ENCODE measurements at places on chromosomes 11 and 22.
A peak's percentile ranks its signal among the peaks of the same experiment; 100 is the strongest.

GRCh38 chr11:20111871-20112270, 48.4 kb downstream of the DBX1 start:
- DNase-seq: no peak

DNA sequence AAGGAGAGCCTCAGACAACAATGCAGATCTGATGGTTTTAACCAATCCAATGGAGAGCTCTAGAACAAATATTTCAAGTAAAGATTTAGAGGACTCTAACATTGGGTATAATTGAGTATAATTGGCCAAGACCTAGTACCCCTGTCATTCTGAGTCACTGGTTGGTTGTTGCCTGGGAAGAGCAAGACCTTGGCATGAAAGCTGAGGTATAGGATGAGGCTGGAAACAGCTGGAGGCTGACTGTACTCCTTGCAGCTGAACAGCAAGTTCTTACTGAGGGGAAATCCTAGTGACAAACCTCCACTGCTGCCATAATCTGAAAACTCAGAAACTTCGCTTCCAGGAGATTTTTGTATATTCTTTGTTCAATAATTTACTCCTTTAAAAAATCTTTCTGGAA, 54.3 kb upstream of the MUC15 start:
- no peak for DNase-seq

DNA sequence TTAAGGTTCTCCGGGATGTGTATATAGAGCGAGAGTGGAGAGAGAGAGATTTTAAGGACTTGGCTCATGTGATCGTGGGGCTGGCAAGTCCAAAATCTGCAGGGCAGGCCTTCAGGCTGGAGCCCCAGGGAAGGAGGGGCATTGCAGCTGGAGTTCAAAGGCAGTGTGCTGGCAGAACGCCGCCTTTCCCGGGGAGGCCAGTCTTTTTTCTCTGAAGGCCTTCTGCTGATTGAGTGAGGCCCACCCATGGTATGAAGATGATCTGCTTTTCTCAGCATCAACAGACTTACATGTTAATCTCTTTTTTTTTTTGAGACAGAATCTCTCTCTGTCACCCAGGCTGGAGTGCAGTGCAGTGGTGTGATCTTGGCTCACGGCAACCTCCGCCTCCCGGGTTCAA, 25.4 kb downstream of the FBLN1 start:
- DNase-seq: no peak

- DNase-seq: no peak
Observed at GRCh38 chr22:44686873-44687600, 15.0 kb upstream of the PRR5 start.

- DNase-seq: no peak
Observed at GRCh38 chr11:65560555-65561418, 2.6 kb upstream of the LTBP3 start.

- DNase-seq: no peak
Observed at GRCh38 chr11:1825039-1825740, 9.6 kb upstream of the SYT8 start.

GRCh38 chr22:37229805-37230672, 14.0 kb downstream of the RAC2 start:
- no peak for DNase-seq

- no peak for DNase-seq
Observed at GRCh38 chr11:120752668-120753067, 241.1 kb downstream of the GRIK4 start.

DNA sequence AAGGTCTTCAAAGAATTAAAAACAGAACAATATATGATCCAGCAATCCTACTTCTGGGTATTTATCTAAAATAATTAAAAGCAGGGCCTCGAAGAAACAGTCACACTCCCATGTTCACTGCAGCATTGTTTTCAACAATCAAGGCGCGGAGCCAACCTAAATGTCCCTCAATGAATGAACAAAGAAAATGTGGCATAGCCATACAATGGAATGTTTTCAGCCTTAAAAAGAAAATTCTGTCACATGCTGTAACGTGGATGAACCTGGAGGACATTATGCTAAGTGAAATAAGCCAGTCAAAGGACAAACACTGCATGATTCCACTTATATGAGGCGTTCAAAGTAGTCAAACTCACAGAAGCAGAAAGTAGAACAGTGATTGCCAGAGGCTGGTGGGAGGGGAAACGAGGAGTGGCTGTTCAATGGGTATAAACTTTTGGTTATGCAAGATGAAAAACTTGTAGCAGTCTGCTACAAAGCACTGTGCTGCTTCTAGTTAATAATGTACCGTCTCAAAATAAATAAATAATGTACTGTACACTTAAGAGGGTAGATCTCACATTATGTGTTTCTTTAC, 41.2 kb downstream of the SNX19 start:
- DNase-seq: no peak

DNA sequence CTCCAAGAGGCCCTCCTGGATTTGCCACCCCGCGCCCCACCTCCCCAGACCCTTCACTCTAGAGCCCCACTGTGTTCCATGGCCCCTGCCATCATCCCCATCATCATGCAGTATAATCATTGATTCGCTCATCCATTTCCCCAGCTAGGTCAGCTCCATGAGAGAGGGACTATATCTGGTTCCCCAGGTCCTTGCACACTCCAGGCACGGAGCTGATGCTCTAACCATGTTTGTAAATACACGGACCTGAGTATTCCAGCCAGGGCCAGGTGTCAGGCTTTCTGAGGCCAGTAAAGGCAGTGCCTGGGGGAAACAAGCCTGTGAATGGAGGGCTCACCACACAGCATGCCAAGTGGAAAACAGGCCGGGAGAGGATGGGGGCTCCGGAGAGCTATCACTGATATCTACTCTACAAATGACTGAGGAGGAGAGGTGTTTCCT, 27.1 kb upstream of the OAF start:
- DNase-seq: no peak

DNA sequence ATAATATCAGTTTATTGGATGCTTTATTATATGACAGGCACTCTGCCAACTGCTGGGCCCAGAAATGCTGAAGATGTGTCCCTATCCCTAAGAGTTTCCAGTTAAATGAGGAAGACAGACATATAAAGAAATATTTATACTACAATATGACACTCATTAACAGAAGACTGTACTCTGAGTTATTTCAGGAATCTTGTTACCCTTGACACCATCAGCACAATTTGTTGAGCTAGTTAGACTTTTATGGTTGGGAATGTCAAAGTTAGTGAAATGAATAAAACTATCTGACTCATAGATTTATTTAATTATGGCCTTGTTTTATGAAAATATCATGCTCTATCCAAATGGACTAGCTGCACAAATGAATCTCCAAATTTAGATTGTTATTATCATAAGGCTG, 25.6 kb upstream of the MSANTD4 start:
- DNase-seq: no peak

DNA sequence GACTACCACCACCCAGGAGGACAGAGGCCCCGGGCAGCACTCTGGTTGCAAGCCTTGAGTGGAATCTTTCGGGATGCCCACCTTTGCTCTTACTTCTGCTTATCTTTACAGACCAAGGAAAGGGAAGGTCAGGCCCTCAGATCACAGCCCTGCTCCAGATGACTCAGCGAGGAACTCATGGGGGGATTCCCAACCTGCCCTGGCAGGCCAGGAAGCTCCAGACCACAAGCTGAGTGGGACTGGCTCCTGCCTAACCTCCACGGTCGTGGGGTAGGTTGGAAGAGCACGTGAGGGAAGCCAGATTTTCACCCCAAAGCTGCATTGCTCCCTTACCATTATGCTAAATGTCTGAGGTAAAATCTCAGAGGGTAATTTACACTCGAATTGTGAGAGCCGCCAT, 11.8 kb downstream of the TBC1D10A start:
- DNase-seq: no peak

DNA sequence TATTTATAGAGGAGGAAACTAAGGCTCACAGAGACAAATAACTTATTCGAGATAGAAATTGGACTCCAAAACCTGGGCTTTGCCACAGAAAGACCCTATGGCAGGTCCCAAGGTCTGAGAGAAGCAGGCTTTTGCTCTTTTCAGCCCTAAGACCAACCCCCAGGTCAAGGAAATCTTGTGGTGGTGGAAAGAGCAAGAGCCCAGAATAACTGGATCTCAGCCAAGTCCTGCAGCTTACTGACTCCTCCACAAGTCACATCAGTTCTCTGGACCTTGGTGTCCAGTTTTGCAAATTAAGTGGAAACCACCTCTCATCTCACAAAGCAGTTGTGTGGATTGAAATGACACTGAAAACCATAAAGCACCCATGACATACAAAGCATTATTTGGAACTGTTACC, 122.2 kb downstream of the C11orf58 start:
- DNase-seq: no peak

DNA sequence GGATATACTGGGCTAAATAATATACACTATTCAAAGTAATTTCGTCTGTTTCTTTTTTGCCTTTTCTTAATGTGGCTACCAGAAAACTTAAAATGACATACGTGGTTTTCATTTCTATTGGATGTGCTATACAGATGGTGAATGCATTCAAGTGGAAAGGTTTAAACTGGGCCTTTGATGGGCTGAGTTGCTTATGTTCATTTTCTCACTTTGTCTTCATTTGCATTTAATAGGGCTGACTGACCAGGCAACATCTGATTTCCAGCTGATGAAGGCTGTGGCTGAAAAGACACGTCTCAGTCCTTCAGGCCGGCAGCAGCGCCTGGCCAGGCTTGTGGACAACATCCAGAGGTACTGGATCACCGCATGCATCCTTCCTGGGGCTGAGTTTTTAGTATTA, 27.9 kb downstream of the PIWIL4 start:
- no peak for DNase-seq

GRCh38 chr22:23790819-23791737, 4.3 kb downstream of the SMARCB1 start:
- DNase-seq: no peak

DNA sequence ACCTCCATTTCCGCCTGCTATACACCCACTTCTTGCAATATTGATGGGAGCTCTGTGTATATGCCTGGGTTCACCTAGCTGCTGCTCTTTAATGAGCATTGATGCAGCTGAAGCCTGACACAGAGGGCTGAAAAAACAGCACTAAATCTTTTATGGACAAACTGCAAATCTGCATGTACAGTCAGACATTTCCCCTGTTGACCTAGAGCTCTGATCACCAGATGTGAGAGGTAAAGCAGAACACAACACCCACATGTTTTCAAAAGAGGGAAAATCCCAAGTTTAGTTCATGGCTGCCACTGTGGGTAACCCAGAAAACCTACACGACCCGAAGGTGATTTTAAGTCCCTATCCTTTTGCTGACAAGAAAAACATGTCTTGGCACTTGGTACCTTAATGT, 303.0 kb upstream of the PITPNB start:
- no peak for DNase-seq

- peak; percentile 44 for DNase-seq
Observed at GRCh38 chr11:113505541-113506375, 30.6 kb upstream of the DRD2 start.

DNA sequence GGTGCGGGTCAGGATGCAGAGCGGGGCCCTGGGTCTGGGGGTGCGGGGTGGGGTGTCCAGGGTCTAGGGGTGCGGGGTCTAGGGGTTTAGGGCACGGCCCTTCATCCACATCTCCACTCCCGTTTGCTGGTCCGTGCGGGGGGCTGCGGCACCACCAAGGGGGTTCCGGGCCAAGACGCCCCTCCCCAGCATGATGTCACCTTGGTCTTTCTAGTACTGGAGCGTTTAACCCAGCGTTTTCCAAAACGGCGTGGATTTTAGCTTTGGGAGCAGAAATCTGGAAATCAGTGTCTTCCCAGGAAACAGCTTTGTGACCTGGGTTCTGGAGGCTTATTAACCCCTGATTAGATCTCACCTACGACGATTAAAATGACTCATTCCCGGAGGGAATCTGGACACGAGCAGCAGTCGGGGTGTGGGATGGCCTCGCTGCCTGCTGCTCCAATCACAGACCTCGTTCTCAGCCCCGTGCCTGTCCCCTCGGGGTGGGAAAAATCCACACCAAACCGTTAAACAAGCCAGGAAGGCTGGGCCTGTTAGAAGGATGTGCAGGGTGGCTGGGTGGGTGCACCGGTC, 759 bp downstream of the AP2A2 start:
- DNase-seq: no peak

DNA sequence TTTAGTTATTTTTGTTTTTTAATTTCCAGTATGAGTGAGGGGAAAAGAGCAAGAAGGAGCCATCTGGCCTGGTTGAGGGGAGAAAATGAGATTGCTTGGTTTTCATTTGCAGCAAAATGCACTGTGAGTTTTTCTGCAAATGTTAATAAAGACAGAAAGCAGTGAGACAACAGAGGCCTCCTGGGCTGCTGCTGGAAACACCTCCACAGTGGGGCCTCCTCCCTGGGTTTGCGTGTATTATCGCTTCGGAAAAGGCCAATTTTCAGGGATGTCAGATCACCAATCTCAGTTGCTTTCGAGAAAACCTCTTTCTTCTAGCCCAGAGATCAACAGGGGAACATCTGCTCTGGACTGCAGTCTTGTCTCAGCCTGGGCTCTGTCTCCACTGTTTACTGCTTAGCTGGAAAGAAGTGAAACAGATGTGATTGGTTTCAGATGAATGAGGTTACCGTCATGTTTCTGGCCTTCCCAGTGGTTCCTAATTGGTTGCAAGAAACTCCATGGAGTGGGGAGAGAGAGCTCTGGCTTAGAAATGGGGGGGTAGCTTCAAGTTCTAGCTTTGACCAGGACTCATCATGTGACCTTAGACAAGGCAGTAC, 17.3 kb downstream of the TSPAN18 start:
- no peak for DNase-seq

- no peak for DNase-seq
Observed at GRCh38 chr22:21443057-21443734, 24.0 kb upstream of the TMEM191C start.

DNA sequence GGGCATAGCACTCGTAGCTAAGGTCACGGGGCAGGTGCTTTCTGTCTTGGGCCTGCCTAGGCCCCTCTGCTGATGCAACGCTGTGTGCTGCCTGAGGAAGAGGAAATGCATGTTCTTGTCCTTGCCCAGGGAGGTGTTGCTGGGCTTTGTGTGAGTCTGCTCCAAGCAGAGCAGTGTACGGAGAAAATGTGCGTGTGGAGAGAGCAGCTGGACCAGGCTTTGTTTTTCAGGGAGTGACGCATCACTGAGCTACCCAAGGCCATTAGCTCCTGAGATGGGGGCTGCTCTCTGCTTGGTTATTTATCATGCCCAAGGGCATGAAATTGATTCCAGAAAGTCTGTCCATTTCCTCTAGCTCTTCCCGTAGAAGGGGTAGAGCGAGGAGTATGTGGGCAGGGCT, 82.9 kb upstream of the THY1 start:
- no peak for DNase-seq

- DNase-seq: no peak
Observed at GRCh38 chr11:107508201-107508857, 50.7 kb upstream of the CWF19L2 start.

DNA sequence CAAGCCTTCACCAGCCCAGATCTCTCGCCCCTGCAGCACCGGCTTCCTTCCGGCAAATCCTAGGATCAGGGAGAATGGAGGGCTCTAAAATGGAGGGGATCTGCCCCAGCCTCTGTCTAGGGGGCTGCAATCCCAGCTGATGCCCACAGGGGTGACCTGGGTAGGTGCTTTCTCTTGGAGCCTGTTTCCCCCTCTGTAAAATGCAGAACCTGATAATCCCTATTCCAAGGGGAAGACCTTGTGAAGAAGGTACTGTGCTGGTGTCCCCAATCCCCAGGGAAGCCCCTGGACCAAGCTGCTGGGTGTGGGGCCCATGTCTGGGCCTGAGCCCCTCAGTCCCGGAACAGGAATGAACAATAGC, 2.8 kb downstream of the EMID1 start:
- no peak for DNase-seq

Data from NCI-H2107 (cell line).